ENCODE measurements at places on chromosomes 6 and 20.

DNA sequence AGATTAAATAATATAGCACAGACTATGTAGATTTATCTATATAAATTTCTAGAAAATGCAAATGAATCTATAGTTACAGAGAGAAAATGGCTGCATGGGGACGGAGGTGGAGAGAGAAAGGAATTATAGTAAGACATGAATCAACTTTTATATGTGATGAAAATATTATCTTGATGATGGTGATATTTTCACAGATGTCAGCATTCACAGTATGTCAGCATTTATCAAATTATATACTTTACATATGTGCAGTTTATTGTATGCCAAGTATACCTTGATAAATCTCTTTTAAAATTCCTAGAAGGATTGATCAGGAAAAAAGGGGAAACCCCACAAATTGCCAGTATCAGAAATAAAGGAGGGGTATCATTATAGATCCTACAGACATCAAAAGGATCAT lies 44.6 kb downstream of the NPEPL1 start:
- no peak for DNase-seq

DNA sequence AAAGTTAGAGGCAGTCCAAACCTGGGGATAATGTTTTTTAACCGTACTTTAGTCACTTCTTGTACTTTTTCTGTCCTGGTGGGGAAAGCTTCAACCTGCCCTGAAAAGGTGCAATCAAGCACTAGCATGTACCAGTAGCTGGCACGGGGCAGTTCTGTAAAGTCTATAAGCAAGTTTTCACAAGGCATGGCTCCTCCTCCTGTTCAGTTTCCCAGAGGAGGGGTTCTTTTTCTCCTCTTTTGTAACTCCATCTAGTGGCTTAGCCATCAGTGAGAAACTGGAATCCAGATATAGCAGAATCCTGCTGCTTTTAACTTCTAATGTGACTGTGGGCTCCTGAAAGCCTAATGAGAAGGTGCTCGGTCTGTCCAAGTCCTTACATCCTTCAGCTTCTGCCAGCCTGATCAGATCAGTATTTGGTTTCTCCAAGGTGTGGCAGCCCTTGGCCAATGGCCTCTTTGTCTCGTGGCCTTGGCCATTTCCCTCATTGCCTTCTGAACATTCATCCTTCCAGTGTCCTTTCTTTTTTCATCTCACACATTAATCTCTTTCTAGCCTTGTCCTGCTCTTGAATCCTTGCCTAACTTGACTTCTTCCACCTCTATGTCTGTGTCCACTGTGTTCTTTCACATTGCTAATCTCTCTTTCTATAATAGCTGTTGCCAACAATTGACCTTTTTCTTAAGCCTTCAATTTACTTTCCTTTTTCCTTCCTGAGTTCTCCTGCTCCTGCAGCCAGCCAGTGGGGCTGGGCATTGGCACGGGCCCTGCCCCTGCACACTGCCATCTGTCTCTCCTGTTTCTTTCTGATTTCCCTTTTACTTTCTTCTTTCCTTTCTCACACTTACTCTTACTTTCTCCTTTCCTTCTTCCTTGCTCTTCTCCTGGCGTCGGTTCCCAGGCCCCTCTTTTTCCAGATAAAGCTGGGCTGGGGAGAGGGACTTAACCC lies 222.0 kb upstream of the SYNCRIP start:
- DNase-seq, result no peak

GRCh38 chr6:39558079-39558478 lies 167.1 kb downstream of the KIF6 start:
- DNase-seq, result no peak

- DNase-seq, result no peak
Observed at GRCh38 chr20:44836601-44837120, 26.3 kb upstream of the RIMS4 start.

GRCh38 chr6:113370508-113371502 lies 486.3 kb upstream of the MARCKS start:
- no peak for DNase-seq

GRCh38 chr6:166667796-166668610 lies 41.0 kb upstream of the RPS6KA2 start:
- no peak for DNase-seq

DNA sequence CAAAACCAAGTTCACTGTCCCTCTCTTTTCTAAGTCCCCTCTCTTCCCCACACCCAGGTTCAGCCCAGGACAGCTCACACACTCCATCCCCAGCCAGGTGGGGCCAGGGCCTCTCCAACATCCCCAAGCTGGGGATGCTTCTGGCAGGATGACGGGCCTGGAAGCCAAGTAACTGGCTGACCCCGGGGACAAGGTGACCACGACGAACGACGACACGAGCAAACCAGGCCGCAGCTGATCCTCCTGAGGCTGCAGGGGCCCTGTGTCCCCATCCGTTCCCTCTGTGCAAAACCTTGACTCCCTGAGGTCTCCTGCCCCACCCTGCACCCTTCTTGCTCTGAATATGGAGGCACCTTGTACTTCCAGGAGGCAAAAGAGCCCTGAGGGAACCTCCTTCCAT lies 11.6 kb upstream of the PLG start:
- no peak for DNase-seq

DNA sequence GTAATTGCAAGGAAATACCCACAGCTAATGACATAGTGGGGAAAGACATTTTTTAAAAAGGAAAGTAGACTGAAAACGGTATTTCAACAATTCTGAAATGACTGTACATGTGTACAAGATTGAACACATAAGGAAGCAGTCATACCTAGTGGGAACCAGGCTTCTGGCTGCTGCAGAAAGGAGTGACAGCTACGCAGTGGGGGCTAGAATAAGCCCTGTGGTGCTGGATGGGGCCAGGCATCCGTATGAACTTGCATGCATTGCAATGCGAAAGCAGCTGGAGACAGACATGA lies 54.9 kb upstream of the GPR31 start:
- DNase-seq, result no peak

- DNase-seq, result no peak
Observed at GRCh38 chr20:40233406-40233805, 455.6 kb downstream of the MAFB start.

DNA sequence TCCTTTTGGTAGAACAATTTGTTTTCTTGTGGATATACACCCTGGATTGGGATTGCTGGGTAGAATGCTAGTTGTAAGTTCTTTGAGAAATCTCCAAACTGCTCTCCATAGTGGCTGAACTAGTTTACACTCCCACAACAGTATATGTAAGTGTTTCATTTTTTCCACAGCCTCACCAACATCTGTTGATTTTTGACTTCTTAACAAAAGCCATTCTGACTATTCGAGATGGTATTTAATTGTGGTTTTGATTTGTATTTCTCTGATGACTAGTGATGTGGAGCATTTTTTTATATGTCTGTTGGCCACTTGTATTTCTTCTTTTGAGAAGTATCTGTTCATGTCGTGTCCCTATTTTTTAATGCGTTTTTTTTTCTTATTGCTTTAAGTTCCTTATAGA lies 444.1 kb downstream of the CBLN4 start:
- DNase-seq, result no peak

DNA sequence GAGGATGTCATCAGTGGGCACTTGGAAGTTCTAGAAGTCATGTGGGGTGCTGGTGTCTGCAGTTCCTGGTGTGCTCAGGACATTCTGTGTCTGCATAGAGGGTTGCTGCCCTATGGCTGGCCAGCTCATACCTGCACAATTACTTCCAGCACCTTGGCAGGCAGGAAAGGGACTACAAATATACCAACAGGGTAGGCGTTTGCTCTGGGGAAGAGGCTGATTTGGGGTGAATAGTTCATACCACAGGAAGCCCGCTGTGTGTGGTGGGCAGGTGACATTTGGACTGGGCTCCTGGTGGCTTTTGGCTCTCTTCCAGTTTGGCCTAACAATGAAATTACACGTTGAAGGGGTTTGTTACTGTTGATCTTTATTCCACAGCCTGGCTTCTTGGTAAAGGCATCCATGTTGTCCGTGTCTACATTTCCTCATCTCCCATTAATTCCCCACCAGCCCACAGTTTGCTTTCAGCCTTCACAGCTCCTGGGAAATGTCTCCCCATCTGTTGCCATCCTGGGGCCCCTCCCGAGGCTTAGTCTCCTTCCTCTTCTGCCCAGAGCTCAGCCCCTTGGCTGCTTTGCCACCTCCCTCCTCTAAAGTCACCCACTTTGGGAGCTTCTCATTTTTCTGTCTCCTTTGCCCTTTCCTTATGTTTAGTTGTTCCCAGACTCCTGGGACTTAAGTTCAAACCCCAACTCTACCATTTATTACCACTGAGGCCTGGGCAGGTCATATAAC lies 88.1 kb downstream of the RSPH3 start:
- DNase-seq, result no peak

DNA sequence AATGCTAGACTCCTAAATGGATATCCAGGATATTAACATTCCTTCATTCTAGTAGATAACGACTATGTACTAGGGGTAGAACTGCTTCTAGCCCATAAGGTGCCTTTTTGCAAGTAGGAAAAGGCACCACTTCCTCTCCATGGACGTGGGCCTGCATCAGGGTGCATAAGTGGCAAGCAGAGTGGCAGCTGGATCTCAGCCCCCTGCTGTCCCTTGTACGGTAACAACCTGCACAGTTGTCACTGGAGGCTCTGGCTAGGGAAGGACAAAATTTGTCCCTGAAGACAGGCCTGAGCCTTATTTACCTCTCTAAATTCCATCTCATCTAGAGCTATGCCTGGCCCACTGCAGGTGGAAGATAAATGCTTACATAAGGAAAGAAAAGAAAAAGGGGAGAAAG lies 42.5 kb upstream of the SAYSD1 start:
- DNase-seq, result no peak

DNA sequence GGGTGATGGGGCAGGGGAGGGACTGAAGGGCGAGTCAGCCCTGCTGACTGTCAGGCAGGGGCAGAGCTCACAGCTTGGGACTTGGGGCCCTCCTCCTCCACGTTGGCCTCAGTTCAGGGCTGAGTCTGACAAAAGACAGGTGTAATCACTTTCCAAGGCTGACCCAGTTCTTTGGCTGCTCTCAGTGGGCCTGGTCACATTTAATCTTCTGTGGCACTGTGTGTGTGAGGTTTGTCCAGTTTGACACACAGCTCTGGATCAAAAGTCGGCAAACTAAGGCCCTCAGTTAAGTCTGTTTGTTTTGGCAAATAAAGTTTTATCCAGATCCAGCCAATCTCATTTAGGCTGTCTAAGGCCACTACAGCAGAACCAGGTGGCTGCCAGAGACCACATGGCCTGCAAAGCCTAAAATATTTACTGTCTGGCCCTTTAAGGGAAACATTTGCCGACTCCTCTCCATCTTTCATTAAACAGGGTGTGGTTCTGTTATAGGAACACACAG lies 5.1 kb upstream of the MAP1LC3A start:
- no peak for DNase-seq

DNA sequence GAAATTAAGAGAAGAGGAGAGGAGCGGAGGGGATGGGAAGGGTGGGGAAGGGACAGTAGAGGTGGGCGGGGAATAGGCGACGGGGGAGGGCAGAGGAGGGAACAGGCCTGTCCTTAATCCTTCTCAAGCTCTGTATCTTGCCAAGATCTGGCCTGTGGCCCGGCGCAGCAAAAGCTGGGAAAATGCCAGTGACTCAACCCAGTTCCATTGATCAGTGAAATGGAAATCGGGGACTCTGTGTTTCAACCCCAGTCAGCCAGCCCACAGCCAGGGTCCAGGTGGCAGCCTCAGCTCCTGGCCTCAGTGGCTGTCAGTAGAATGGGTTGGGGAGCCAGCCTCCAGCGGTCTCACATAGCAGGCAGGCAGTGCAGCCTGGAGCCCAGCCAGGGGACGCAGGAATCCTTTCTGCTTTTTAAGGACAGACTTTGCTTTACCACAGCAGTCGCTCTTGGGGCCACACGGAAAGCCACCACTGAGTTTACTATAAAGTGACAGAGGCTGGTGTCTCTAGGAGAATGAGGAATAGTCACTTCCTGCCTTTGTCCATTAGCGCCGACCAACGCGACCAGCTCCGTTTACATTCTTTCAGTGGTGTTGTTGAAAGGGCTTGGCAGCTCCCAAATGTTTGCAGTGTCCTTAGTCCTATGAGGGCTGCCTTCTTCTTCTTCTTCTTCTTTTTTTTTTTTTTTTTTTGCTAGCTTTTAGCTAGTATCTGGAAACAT lies 128.0 kb downstream of the RIN2 start:
- DNase-seq, result no peak

- DNase-seq, result no peak
Observed at GRCh38 chr6:170402318-170403040, 95.9 kb downstream of the FAM120B start.

GRCh38 chr6:83974409-83975050 lies 59.0 kb upstream of the MRAP2 start:
- no peak for DNase-seq

- DNase-seq, result no peak
Observed at GRCh38 chr20:35568645-35569044, 26.8 kb downstream of the ERGIC3 start.

- no peak for DNase-seq
Observed at GRCh38 chr6:150435832-150436231, 67.0 kb downstream of the IYD start.

GRCh38 chr6:111714416-111715270 lies 109.0 kb upstream of the TRAF3IP2 start:
- no peak for DNase-seq

- no peak for DNase-seq
Observed at GRCh38 chr20:31712564-31713311, 9.9 kb downstream of the BCL2L1 start.

DNA sequence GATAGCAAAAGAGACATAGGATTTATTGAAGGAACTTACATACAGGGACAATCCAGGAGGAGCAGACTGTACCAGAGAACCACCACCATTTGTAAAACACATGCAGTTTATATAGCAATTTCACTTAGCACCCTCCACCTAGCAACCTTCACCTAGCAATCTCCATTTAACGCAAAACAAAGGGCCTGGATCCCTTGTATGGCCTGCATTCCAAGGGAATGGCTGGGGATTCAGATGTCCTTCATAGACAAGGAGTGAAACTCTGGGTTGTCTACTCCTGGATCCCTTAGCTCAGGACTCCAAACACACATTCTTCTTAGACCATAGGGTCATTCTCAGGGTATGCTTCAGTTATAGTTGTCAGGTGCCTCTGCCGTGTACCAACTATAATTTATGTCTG lies 1324.9 kb downstream of the HACE1 start:
- DNase-seq, result no peak

- DNase-seq, result no peak
Observed at GRCh38 chr6:100305209-100305869, 159.4 kb downstream of the SIM1 start.

DNA sequence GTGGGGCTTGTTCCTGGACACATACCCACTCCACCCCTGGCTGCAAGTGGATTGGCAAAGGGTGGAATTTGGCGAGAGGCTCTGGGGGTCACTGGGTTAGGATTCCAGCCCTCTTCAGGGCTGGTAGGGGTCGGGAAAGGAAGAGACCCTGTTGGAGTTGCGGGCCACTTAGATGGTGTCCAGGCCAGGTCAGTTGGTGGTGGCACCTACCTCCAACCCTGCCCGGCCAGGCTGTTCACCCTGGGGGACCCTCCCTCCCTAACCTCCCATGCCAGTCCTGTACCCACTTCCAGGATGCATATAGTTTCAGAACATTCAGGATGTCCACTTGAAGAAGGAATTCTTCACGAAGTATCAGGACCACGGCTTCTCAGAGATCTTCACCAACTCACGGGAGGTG lies 21.0 kb downstream of the CAPN11 start:
- DNase-seq, result no peak

DNA sequence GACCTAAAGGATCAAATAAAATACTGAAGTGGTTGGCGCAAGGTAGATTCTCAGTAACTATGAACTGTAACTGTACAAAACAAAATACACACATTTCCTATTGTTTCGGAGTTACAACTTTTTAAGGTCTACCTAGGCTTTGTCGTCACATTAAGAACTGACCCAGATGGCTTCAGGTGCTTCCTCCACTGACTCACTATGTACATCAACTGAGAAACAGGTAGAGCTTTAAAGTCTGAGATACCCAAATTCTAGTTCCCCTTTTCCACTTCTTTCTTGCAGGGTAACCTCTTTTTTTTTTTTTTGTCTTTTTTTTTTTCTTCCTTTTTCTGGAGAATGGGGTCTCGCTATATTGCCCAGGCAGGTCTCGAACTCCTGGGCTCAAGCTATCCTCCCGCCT lies 5.5 kb downstream of the SNRPB start:
- DNase-seq, result no peak

All from stimulated activated CD8-positive, alpha-beta memory T cell treated with anti-CD3 and anti-CD28 coated beads, Interleukin-7, amount 100 ng/mL, for 24 hours (primary cell).